SK-N-DZ (cell line): ENCODE measurements at places on chromosomes 7 and 10.

GRCh38 chr7:101575721-101576120 is 53.4 kb downstream of the MYL10 start:
- DNase-seq, result no peak

DNA sequence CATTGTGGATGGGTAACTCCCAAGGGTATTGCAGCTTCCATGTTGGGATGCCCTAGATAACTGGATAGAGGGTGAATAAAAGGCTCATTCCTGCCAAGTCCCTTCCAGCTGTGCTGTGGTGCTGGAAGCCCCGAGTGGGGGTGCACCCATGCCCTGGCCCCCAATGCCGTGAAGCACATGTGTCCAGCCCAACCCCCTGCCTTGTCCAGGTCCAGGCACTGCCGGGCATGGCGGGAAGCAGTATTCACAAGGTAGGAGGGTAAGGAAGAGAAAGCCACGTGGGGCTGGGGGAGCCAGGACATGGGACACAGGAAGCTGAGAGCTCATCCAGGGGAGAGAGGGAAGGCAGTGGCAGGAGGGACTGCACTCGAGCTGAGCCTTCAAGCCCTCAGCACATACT is 148.2 kb upstream of the CDCA7L start:
- DNase-seq, result no peak

GRCh38 chr10:99330347-99330924 is 1.3 kb downstream of the CNNM1 start:
- DNase-seq, result no peak

DNA sequence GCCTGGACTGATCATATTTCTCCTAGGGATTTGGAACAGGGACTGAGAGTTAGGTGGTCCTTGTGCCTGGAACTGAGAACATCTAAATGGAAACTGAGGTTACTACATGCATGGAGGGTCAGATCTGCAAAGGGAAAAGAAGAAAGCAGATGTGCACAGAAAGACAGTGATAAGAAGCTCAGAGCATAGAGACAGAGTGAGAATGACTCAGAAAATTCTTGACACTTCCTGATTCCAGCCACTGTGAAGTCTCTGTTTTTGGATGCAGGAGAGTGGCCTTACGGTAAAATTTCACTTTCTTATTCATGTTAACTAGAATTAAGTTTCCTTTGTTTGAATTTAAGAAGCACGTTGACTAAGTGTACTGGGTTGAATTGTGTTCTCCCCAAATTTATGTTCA is 241.7 kb downstream of the TMEM26 start:
- DNase-seq, result no peak

DNA sequence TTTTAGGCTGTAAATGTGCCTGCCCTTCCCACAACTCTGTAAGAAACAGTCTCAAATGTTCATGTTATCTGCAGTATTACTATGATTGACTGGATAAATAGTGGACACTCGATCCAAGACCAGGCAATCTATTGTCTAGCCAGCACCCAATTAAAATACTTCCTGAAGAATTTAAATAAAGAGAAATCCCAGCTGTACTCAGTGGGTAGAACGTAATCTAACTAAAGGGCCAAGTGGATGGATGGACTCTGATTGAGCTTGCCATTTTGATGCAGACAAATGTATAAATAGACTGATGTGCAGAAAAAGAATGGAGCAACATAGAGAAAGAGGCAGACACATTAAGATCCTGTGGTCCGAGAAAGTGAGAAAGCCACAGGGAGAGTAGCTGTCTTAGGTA is 158.0 kb downstream of the IPMK start:
- DNase-seq, result no peak

DNA sequence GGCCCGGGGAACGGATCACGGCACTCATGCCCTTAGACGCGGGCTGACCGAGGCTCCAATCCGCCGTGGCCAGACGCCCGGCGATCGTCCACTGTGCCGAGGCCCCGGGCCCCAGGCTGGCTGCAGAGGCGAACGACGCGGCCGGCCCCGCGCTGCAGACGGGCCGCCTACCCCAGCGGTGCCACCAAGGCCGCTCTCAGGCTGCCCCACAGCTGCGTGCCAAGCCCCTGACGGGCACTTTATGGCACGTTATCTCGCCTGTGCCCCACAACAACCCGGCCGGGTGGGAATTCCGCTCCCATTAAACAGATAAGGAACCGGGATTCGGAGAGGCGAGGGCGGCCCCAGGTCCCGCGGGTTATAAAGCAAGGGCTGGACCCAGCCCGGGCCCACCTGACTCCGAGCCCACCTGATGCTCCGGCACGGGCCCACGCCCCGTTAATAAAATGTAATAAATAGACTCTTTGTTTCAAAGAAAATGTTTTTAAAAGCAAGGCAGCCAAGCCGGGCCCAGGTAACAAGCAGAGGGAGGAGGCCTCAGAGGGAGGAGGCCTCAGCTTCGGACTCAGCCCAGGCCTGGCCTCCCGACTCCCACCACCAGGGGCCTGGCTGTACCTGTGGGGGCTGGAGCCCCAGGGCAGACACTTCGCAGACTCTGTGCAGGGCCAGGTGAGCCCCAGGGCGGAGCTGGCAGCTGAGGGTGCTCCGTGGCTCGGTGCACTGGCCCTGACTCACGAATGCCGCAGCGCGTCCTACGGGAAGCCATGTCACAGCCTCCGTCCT is 79.7 kb downstream of the FOXL3 start:
- DNase-seq, result no peak

DNA sequence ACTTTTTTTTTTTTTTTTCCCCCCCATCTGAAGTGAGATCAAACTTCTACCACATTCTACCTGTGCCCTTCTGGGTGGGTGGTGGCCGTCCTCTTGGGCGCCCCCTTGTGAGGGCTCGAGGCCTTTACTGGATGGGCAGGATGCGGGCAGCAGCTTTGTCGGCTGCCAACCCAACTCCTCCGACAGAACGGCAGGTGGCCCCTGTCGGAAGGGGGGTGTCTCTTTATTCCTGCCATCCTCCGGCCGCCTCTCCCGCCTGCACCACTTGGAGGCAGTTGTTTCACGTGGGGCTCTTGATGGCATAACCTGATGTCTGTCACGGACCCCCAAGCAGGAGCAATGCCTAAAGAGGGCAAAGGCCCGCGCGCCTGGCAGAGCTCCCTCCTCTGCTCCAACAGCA is 31.0 kb downstream of the AMZ1 start:
- no peak for DNase-seq

DNA sequence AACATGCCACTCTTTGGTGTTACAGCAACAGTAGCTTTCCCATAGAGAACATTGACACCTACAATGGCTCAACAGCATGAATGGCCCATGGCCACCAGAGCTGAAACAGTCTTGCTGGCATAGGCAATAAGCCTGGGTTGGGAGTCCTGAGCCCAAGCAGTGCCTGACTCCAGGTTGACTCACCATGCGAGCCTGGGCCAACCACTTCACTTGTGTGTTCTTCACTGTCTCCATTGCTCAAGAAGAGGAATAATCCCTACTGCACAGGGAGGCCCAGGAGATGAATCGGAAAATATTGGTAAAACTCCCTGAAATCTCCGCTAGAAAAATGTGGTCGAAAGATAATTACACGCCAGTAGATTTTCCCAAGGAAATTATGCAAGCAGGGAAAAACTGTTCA is 89.2 kb upstream of the INHBA start:
- no peak for DNase-seq

GRCh38 chr7:80768756-80769155 is 130.3 kb downstream of the CD36 start:
- no peak for DNase-seq

GRCh38 chr10:132360766-132361447 is 28.9 kb downstream of the LRRC27 start:
- peak; percentile 22 for DNase-seq

GRCh38 chr10:131822692-131823245 is 78.0 kb upstream of the PPP2R2D start:
- no peak for DNase-seq
